ENCODE measurements at places on chromosomes 7 and 10.

GRCh38 chr7:111517549-111517951 lies 44.7 kb downstream of the IMMP2L start:
- DNase-seq, result no peak

- DNase-seq, result no peak
These were observed 322.6 kb upstream of the SEMA3D start for GRCh38 chr7:85509476-85509875.

DNA sequence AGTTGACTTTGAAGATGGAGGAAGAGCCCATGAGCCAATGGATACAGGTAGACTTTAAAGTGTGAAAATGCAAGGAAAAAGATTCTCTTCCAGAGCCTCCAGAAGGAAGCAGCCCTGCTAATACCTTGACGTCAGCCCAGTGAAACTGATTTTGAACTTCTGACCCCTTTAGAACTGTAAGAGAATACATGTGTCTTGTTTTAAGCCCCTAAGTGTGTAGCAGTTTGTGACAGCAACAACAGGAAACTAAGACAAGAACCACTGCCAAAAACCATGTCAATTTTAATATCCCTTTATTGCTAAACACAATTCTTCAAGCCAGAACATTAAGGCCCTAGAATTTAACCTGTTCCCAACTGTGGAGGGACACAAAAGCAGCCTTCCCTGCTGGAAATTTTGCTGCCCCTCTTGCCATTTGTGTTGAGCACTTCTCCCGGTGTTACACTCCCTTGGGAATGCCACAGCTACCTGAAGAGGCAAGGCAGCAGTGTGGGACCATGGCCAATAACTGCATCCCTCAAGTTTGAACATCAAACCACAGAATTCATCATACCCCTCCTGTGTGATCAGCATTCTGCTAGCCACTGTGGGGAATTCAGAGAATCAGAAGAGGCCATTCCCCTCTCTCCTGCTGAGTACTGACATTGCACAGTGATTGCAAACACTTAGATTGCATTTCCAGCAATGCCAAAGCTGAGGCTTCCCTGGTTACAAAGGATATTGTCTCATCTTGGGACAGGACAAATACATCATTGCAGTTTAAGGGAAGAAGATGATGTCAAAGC lies 12.3 kb upstream of the CCDC172 start:
- no peak for DNase-seq

- DNase-seq, result no peak
These were observed 323.4 kb downstream of the WDR37 start for GRCh38 chr10:1379601-1380000.

DNA sequence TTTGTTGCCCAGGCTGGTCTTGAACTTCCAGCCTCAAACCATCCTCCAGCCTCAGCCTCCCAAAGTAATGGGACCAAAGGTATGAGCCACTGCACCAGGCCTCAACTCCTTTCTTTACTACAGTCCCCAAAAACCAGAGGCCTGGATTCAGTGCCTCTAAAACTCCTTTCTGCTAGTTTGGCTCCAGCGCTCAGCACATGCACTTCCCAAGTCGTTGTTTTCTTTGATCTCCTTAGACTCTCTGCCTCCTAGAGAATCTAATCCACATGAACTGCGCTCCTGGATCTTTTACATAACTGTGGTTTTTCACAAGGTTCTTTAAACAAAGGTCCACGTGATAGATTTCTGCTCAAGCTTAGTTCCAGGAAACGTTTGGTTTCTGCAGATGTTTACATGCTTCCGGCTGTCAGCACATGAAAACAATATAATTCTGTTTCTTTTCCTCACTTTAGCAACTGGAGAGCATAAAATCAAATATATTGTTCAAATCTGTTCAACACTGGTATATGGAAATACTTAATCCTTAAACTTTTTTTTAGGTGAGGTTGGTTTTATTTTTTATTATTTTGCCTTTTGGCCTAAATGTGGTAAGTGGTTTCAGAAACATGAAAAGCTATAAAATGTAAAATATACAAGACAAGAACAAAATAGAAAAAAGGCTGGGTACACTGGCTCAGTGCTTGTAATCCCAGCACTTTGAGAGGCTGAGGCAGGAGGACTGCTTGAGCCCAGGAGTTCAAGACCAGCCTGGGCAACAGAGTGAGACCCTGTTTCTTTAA lies 270.5 kb upstream of the MKLN1 start:
- peak; percentile 86 for DNase-seq

DNA sequence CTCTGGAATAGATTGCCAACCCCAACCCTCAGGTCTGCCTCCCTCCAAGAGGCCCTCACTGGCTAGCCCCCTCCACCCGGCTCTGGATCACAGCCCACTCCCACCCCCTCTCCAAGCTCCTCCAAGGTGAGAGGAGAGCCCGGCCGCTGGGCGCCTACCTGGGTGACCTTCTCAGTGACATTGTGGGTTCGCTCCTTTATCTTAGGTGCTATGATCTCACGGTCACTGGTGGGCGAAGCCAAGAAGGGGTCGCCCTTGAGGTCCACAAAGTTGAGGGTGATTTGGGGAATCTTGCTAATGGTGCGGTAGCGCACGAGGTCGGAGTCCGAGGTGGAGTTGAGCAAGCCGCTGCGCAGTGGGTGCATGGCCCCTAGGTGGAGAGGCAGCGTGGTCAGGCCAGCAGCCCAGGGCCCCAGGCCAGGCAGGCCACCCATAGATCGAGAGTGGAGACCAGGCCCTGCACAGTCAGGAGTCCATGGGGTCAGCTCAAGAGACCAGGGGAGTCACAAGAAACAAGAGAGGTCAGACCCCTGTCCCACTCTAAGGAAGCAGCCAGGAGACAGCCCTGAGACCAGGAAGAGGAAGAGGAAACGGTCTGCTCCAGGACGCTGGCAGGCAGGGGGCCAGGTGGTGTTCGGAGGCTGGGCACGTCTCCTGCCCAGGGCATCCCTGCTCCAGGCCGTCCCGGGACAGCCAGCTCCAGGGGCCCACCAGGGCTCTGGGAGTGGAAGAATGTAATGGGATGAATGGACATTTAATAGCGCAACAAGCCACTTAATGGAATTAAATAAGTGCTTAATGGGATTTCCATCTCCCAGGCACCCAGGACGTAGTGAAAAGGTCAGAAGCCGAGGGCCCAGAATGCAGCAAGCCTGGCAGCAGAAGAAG lies 20.7 kb downstream of the KCNH2 start:
- no peak for DNase-seq

DNA sequence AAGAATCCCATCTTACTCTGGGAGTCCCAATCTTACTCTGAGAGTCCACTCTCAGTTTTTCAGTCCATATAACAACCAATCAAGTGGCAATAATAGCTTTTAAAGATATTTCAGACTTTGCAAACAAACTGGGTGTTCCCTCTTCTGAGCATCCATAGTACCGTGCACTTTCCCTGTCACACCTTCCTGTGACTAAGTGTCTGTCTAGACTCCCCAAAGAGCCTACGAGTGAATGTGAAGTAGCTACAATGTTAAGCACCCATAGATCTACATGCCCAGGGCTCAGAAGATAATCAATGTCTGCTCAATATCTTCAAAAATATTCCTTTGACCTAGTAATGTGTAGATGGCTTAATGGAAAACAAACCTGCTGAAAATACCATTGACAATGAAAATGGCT lies 95.6 kb upstream of the ASAH2 start:
- DNase-seq, result no peak

GRCh38 chr10:43315535-43316207 lies 48.8 kb upstream of the RASGEF1A start:
- no peak for DNase-seq

DNA sequence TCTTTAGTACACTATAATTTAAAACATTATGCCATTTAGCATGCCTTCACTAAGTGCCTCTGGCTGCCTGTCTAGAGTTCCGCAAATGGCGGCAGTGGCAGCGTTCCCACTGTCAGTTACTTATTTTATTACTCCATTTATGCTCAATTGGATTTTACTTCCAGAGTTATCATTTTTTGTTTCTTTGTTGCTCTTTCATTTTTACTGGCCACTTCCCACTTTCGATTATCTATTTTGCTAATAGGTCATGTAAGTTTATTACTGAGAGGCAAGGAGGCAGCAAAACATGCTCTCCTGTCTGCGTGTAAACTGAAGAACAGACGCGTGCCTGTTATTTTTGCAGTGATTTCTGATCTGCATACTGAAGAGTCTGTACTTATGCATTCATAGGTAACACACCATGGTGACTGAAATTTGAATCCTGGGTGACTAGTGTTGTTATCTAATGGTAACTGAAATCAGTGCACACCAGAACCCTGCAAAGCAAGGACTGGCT lies 23.1 kb downstream of the KDM7A start:
- DNase-seq, result no peak

- DNase-seq, result no peak
These were observed 439.8 kb upstream of the ZMIZ1 start for GRCh38 chr10:78628976-78629375.

DNA sequence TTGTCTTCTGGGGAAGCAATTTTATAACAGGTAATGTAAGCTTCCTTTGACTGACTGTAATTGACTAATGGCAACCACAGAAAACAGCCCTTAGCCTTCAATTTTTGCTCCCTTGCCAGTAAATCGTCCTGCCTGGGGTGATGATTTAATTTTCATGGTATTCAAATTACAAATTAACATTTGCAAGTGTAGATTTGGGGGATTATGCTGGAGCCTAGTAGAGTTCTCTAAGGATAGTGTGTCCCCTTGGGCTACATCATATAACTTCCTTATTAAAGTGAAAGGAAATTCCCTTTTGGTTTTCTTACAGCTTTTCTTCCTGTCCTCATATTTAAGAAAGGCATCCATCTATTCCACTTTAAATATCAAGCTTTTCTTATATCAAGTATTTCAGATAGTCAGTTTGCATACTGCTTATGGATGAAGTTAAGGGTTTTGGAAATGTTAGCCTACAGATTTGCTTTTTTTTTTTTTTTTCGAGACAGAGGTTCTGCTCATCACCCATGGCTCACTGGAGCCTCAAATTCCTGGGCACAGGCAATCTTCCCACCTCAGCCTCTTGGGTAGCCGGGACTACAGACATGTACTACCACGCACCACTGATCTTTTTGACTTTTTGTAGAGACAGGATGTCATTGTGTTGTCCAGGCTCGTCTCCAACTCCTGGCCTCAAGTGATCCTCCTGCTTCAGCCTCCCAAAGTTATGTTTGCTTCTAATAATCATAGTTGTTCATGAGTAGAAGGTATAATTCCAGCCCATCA lies 35.9 kb upstream of the HDAC9 start:
- DNase-seq, result no peak

DNA sequence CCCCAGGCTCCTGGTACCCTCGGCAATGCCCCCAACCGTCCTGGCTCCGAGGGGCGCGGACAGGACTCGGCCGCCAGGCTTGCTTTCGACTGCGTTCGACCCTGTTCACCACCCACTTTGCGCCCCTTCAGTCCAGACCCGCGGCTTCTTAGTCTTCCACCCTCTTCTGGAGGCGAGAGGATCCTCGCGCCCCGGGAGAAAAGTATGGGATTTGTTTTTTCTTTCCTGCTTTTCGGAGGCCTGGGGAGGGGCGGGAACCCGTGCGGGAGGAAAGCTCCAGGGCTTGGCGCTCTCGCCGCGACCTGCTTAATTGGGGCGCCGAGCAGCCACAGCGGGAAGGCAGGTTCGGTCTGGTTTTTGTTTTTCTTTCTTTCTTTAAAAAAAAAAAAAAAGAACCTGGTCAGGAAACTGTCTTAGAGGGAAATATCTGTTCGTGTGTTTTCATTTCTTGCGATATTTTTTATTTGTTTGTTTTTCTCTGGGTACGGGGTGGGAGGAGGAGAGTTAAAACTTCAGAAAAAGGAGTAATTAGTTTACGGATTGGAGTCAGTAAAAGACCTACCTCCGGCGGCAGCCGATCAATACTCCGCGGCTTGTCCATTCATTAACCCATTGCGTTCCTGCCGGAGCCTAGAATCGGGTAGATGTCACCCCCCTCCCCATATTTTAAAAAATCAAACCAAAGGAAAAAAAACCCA lies 1.6 kb downstream of the EMX2 start:
- no peak for DNase-seq

- DNase-seq, result no peak
These were observed 18.7 kb upstream of the ZNF800 start for GRCh38 chr7:127411176-127411575.

DNA sequence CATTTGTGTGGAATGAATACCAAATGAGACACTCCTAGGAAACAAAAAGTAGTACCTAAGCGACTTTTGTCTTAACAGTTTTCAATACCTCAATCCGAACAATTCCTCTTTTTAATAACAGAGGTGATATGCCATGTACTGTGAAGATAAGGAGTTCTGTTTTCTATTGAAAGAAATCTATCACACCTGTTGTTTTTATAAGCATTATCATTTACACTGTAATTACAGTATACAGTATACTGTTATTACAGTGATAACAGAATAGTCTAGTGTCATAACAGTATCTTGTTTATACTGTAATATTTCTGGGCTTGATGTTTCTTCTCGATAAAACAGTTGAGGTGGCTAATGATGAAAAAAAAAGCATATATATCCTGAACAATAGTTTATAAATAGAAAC lies 9.4 kb upstream of the RHOBTB1 start:
- no peak for DNase-seq

GRCh38 chr7:101814081-101814990 lies 3.1 kb upstream of the CUX1 start:
- peak; percentile 65 for DNase-seq

DNA sequence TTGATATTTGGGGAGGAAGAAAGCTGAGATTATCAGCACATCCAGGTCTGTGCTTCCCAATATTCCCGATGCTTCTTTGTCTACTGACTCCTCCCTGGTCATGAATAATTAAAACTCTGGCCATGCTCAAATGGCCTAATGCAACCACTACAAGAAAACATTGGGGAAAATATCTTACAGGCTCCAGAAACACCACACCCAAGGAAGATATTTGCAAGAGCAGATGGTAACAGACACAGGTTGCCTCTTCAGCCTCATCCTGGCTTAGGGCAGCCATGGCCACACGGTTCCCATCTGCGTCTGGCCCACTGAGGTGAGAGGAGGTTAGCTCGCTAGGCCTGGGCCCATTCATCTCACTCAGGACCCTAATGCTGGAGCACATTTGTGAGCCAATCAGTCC lies 108.4 kb upstream of the SDK1 start:
- DNase-seq, result no peak

DNA sequence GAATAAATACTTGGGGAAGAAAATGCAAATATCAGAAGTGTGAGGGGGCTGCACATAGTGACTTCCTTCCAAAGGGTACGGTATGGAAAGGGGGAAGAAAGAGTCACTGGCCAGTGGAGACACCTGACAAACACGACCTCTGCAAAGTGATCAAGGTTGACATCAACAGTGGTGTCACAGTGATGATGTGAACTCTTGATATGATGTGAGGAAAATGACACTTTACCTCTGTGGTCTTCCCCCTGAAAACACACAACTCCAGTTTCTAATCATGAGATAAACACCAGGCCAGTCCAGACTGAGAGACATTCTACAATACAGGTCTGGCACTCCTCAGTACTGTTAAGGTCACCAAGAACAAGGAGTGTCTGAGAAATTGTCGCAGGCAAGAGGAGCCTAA lies 169.7 kb downstream of the BUB3 start:
- no peak for DNase-seq

DNA sequence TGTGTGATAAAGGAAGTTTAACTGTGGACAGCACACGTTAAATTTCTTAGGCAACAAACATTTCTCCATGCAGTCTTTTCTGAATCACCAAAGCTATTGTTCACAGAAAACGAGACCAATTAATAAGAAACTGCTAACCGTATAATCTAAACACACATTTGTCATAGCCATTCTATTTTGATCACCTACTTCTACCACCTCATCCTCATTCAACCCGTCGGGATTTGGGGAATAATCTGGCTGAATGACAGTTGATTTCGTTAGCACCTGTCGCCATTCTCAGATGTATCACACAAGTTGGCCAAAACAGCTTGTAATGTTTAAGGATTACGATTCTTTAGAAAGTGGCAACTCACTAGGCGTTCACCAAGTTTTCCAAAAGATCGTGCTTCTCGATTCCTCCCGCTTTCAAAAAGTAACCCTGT lies 1.2 kb downstream of the EZH2 start:
- DNase-seq, result peak; percentile 17

GRCh38 chr10:481628-482027 lies 207.8 kb downstream of the DIP2C start:
- no peak for DNase-seq
